Esophagus squamous epithelium (tissue), 5 donors: ENCODE measurements at places on chromosomes 3 and 15.

DNA sequence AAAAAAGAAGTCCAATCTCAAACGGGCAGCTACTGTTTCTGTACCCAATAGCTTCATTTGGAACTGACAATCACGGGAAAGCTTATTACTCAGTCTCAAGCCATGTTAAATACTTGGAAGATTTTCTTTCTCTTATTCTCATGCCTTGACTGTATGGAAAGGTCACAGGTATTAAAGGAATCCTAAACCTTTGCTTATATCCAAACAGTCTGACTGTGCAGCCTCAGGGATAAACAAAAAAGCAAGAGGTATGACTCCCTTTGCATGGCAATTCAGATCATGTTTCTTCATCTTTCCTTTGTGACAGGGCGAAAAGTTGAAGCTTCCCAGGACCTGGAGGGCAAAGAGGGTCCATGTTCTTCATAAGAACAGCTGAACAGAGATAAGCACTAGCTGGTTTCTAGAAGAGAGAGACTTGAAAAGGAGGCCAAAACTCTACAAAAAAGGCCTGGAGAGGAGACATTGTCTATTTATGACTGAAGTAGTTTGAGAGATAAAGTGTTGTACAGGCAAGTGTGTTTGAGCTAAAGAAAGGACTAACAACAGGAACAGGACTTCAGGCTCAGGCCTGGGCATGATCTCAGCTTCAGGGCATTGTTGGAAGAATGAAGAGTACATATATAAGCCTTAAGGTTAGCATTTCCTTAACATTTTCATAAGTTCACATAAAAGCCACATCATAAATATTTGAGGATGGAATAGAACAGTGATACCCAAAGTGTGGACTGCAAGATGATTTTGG is 231.0 kb upstream of the THRB start:
- no peak for DNase-seq

DNA sequence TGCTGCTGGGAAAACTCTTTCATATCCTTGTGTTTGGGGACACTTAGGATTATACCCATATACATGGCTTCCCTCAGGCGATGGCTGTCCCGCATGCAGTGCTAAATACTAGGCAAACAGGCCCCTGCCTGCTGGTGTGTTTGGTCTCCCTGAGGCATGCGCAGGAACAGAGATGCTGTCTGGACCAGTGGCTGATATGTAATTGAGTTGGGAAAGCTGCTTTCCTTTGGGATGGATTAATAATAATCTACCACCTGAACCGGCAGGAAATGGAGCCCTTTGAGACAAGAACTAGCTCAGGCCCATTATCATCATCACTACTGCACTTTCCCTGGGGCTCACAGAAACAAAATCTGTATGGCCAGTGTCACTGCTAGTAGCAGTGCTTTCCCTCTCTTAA is 18.0 kb downstream of the ZDHHC3 start:
- DNase-seq = no peak

DNA sequence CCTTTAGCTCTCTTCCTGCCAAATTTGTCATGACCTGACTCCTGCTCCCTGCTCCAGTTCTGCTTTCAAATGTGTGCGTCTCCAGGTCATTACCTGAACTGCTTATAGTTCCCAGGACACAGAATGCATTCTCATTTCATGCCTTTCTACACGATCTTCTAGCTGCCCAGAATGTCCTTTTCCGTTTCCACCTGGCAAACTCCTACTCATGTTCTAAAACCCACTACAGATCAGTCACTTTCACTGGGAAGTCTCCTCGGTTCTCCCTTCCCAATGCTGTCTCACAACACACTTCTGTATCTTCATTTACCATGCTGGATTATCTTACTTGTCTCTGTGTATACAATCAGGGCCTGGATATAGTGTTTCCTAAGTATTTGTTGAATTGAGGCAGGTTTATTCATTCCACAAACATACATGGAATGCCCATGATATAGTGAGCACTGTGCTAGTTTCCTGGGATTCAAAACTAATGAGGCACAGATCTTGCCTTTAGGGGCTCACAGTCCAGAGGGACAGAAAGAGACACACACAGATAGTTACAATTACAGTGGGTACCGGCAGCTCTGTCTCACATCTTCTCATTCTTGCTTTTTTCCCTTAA is 1.6 kb upstream of the NOX5 start:
- DNase-seq = no peak

- no peak for DNase-seq
These were observed 292.0 kb downstream of the ZIC1 start for GRCh38 chr3:147701195-147701594.

GRCh38 chr3:156620260-156620659 is 54.1 kb upstream of the TIPARP start:
- DNase-seq = no peak

DNA sequence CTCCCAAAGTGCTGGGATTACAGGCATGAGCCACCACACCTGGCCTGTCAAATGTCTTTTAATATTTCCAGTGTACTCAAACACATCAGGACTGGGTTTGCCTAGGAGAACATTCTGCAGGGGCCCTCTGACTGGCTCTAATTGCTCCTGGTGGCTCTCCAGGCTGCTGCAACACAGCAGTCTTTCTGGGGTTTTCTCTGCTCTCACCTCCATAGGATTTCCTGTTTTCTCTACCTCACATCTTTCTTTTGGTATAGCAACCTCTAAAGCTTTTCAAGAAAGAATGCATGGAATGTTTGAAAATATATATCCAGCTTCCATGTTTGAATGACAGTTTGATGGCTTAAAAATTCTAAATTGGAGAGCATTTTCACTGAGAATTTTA is 83.3 kb upstream of the IGSF10 start:
- no peak for DNase-seq

DNA sequence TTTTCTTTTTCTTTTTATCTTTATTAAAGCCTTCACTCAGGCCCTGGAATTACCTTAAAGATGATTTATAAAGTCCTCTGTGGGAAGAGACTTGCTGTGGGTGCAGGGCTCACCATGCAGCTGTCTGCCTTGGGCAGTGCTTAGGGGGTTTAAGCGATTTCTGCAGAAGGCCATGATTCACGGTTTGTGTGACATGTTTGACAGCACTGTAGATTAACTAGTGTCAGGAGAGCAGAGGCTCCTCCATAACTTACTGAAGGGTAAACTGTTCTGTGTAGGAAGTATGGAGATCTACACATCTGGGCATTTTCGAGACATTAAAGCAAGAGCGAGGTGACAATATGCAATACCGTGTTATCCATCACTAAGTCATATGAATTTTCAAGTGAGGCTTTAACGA is 137.7 kb downstream of the LRIG1 start:
- no peak for DNase-seq

- DNase-seq = no peak
These were observed 62.0 kb upstream of the NSMCE3 start for GRCh38 chr15:29331669-29332068.

DNA sequence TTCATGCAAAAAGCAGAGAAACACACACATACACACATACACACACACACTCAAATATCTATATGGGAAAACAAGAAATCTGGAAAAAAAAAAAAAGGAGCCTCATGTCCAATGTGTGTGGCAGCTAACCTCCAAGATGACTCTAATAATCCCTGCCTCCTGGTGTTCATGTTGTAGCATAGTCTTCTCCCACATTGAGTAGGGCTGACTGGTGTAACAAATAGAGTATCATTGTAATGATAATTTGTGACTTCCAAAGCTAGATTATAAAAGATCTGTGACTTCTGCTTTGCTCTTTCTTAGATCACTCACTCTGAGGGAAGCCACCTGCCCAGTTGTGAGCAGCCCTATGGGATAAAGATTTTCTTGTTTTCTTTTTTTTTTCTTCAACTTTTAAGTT is 130.9 kb upstream of the TNIK start:
- no peak for DNase-seq

- DNase-seq = no peak
These were observed 53.8 kb upstream of the SENP5 start for GRCh38 chr3:196813903-196814302.

- DNase-seq = no peak
These were observed 93.7 kb upstream of the BOC start for GRCh38 chr3:113117511-113118234.

DNA sequence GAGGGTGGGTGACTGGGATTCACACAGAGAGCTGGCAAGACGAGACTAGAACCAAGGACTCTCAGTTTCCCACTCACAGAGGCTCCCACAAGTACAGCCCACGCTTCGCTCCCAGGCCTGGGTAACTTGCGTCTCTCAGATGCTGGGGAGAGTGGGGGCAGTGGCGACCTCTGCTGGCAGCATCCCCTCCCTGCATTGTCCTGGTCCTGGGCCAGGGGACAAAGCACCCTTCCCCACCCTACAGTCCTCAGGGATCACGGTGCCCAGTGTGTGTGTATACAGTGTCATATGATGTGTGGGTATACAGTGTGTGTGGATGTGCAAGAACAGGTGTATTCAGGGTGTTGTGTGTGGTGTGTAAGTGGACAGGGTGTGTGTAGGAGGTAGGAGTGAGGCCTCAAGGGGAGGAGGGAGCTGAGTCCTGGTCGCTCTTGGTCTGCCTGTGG is 12.8 kb downstream of the VILL start:
- DNase-seq = no peak

DNA sequence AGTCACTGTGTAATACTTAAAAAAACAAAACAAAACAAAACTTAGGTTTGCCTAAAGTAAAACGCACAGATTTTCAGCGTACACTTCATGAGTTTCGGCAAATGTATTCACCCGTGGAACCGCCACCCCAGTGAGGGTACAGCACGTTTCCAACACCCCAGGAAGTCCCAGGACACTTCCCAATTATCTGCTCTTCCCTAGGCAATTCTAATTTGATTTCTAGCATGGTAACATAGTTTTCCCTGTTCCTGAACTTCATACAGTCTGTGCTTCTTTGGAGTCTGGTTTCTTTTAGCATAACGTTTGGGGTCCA is 497 bp upstream of the CLASP2 start:
- DNase-seq = no peak

DNA sequence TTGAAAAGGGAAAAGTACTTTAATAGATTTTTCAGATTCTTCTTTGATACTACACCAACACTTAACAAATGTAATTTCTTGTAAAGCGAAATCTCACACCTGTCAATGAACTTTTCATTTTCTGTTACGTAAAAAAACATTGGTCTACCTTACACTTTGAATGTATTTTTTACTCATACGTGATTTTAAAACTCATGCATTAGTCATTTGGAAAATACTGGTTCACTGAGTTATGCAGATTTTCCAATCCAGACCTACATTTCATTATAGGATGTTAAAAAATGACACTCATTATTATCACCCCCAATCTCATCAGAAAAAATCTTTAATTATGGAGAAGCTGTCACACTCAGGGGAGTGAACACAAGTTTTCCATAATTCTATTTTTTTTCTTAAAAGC is 14.7 kb downstream of the VPS39 start:
- DNase-seq = no peak

- no peak for DNase-seq
These were observed 85.5 kb upstream of the FGF12 start for GRCh38 chr3:192812743-192813383.

GRCh38 chr3:135966271-135966961 is 888 bp downstream of the PPP2R3A start:
- DNase-seq = no peak

- DNase-seq = no peak
These were observed 36.4 kb downstream of the INO80 start for GRCh38 chr15:41079717-41080116.

- DNase-seq = no peak
These were observed 5.3 kb downstream of the SNUPN start for GRCh38 chr15:75620058-75620820.

DNA sequence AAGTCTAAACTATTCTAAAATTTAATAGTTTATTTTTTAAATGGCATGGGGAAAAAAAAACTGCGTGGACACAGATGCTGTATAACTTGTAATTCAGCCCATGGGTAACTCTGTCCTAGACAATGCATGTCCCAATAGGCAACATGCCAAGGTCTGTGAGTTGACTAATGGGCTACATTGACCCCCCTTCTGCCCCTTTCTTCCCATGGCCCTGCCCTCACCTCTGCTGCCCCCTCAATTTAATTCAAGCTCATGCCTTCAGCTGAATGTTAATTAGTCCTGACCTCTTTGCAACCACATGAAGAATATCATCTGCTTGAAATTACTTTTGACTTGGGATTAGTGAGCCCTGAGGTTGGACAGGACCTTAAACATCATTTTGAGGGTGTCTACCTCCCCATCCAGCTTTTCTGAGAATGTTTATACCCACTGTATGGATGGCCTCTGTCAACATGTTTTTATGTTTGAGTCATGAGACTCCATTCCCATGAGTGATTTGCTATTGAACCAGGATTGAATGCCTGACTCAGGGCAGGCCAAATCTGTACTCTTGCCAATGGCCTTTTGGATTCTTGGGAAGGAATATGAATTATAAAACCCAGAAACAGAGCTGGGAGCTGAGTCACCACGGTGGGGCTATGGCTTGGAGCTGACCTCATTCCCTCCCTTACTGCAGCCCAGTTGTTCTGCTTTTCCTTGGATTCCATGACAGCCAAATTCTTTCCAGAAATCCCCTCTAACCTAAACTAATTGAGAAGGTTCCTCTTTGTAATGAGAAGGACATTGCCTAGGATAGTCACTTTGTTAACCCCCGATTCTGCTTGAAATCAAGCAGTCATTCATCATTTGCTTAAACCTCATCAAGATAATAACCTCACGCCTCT is 33.5 kb upstream of the PDE8A start:
- no peak for DNase-seq

GRCh38 chr3:14560110-14560509 is 20.0 kb upstream of the GRIP2 start:
- DNase-seq = no peak

- no peak for DNase-seq
These were observed 7.3 kb upstream of the CYP11A1 start for GRCh38 chr15:74374648-74375302.

GRCh38 chr3:105862217-105862616 is 6.6 kb downstream of the CBLB start:
- no peak for DNase-seq

GRCh38 chr3:123767009-123767372 is 117.1 kb downstream of the MYLK start:
- DNase-seq = no peak

- no peak for DNase-seq
These were observed 2.9 kb downstream of the SLC12A6 start for GRCh38 chr15:34334672-34335071.

DNA sequence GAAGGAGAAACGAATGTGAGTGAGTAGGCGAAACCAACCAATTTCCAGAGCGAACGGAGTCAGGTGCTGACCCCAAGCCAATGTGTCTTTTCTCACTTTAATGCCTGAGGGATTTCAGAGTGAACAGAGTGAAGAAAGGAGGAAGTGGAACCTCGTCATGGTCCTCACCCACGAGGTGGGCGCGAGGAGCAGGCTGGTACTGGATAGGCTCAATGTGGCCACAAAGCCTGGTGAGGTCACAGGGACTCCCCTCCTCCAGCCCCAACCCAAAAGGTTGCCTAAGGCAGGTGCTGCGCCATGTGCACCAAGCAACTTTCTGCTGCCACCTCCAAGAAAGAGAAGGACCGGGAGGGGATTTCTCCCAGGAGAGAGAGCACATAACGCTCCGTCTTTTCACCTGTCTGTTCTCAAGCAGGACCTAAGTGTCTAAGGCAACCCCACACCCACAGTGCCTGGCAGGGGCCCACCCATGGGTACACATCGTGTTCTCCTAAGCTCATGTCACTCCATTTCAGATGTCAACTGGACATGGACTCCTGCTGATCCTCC is 3.8 kb downstream of the NRROS start:
- no peak for DNase-seq

GRCh38 chr15:84605554-84605882 is 4.7 kb downstream of the ZSCAN2 start:
- no peak for DNase-seq
